ENCODE measurements at places on chromosomes 12 and 14.
A peak's percentile ranks its signal among the peaks of the same experiment; 100 is the strongest.

- H3K4me1 ChIP-seq: peaks cover 14% of the 10 kb centered on the region
- H3K36me3 ChIP-seq: no peaks in the 10 kb centered on the region
Measured at GRCh38 chr14:54186821-54187763, 209.7 kb upstream of the CDKN3 start.

GRCh38 chr14:101070540-101071492 lies 167.3 kb upstream of the RTL1 start:
- no peak overlapping the region for H3K27ac ChIP-seq
- peaks cover 3% of the 10 kb centered on the region for H3K36me3 ChIP-seq
- peaks cover 14% of the 10 kb centered on the region for H3K4me1 ChIP-seq
- DNase-seq: no peak
- H3K27me3 ChIP-seq: peaks cover 8% of the 10 kb centered on the region

- H3K4me1 ChIP-seq: no peaks in the 10 kb centered on the region
- H3K4me3 ChIP-seq: no peak overlapping the region
- peaks cover 3% of the 10 kb centered on the region for H3K27me3 ChIP-seq
Measured at GRCh38 chr12:131682510-131682895, 28.4 kb upstream of the SFSWAP start.

- DNase-seq: no peak
- H3K27ac ChIP-seq: no peak overlapping the region
- H3K4me3 ChIP-seq: no peak overlapping the region
- H3K4me1 ChIP-seq: no peaks in the 10 kb centered on the region
- H3K27me3 ChIP-seq: no peaks in the 10 kb centered on the region
- H3K36me3 ChIP-seq: no peaks in the 10 kb centered on the region
Measured at GRCh38 chr14:88798156-88798555, 5.4 kb upstream of the EML5 start.

- no peak overlapping the region for H3K4me3 ChIP-seq
- no peak overlapping the region for H3K27ac ChIP-seq
- DNase-seq: no peak
- H3K4me1 ChIP-seq: no peaks in the 10 kb centered on the region
- peaks cover 5% of the 10 kb centered on the region for H3K27me3 ChIP-seq
Measured at GRCh38 chr14:102868956-102869547, 53.4 kb upstream of the AMN start.

- no peak for DNase-seq
- H3K4me3 ChIP-seq: peak overlapping the region; percentile 44
- peaks cover 35% of the 10 kb centered on the region for H3K27me3 ChIP-seq
- peak overlapping the region; percentile 53 for H3K27ac ChIP-seq
Measured at GRCh38 chr12:6945613-6946012, 1.8 kb downstream of the C12orf57 start.

DNA sequence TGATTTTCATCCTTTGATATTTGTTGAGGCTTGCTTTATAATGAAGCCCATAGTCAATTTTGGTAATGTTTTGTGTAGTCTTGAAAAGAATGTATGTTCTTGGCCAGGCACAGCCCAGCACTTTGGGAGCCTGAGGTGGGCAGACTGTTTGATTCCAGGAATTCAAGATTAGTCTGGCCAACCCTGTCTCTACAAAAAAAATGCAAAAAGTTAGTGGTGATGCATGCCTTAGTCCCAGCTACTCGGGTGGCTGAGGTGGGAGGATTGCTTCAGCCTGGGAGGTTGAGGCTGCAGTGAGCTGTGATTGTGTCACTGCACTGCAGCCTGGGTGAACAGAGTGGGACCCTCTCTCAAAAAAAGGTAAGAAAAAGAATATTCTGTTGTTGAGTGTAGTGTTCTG lies 10.8 kb downstream of the ETNK1 start:
- no peaks in the 10 kb centered on the region for H3K27me3 ChIP-seq
- no peaks in the 10 kb centered on the region for H3K36me3 ChIP-seq
- no peak overlapping the region for H3K4me3 ChIP-seq
- no peak for DNase-seq

DNA sequence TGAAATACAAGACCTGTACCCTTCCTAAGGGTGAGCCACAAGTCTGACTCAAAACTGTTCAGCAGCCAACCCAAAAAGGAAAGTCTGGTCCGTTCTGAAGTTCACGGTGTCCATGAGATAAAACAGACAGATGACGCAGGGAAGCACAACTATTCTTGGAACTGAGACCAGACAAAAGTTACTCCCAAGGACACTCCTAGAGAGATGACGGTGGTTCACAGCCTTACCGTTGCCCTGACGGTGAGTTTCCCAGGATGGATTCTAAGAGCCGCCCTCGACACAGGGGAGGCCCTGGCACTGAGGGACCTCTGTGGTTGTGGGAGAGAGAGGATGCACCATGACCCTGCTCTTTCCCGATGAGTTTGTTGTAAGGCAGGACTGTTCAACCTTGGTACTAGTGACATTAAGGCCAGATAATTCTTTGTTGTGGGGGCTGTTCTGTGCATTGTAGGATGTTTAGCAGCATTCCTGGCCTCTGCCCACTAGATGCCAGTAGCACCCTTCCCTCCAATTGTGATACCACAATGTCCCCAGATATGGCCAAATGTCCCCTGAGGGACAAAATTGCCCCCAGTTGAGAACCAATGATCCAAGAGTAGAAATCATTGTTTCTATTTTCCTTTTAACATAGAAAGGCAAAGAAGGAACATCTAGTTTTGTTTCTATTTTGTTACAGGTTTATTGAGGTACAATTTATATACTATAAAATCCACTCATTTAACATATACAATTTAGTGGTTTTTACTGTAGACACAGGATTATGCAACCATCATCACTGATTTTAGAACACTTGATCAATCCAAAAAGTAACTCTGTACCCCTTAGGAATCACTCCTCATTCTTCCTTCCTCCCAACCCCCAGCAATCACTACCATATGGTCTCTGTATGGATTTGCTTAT lies 23.0 kb downstream of the OR10P1 start:
- no peak overlapping the region for H3K4me3 ChIP-seq
- H3K27me3 ChIP-seq: peaks cover 8% of the 10 kb centered on the region
- no peaks in the 10 kb centered on the region for H3K4me1 ChIP-seq
- H3K27ac ChIP-seq: no peak overlapping the region

GRCh38 chr14:106185837-106186233 lies 659.5 kb downstream of the TMEM121 start:
- H3K36me3 ChIP-seq: peaks cover 6% of the 10 kb centered on the region
- H3K4me1 ChIP-seq: no peaks in the 10 kb centered on the region
- no peak for DNase-seq
- H3K27ac ChIP-seq: no peak overlapping the region
- peaks cover 2% of the 10 kb centered on the region for H3K27me3 ChIP-seq

GRCh38 chr12:211639-212414 lies 2.1 kb downstream of the SLC6A12 start:
- DNase-seq: no peak
- H3K36me3 ChIP-seq: no peaks in the 10 kb centered on the region
- H3K27me3 ChIP-seq: peaks cover 8% of the 10 kb centered on the region
- H3K27ac ChIP-seq: no peak overlapping the region
- H3K4me3 ChIP-seq: no peak overlapping the region

- H3K27me3 ChIP-seq: peaks cover 2% of the 10 kb centered on the region
- H3K4me1 ChIP-seq: peaks cover 5% of the 10 kb centered on the region
- H3K27ac ChIP-seq: no peak overlapping the region
- no peak overlapping the region for H3K4me3 ChIP-seq
- no peak for DNase-seq
Measured at GRCh38 chr14:95310635-95311380, 8.9 kb downstream of the CLMN start.

GRCh38 chr14:105582639-105583038 lies 56.3 kb downstream of the TMEM121 start:
- H3K27ac ChIP-seq: peak overlapping the region; percentile 55
- peaks cover 3% of the 10 kb centered on the region for H3K4me1 ChIP-seq
- DNase-seq: no peak
- peaks cover 26% of the 10 kb centered on the region for H3K27me3 ChIP-seq
- peaks cover 33% of the 10 kb centered on the region for H3K36me3 ChIP-seq

DNA sequence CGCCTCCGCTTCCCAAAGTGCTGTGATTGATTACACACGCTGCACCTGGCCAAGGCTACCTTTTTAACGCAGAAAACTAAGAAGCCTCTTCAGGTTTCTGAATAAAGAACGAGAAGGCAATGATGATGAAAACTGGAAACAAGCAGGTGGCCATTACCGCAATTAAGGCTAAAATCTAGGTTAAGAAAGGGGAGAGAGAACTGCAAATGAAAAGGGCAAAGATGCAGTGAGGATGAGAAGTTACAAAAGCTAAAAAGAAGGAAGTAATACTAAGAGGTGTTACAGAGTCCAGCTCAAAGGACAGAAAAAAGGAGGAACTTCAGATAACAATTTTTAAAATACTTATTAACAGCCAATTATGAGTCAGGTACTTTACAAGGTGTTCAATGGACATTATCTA lies 79.7 kb downstream of the DUSP16 start:
- peaks cover 1% of the 10 kb centered on the region for H3K27me3 ChIP-seq
- DNase-seq: no peak
- H3K27ac ChIP-seq: no peak overlapping the region

- H3K27ac ChIP-seq: no peak overlapping the region
- peaks cover 59% of the 10 kb centered on the region for H3K36me3 ChIP-seq
- H3K4me1 ChIP-seq: no peaks in the 10 kb centered on the region
- no peak for DNase-seq
Measured at GRCh38 chr14:88463318-88463717, 77.9 kb downstream of the SPATA7 start.

DNA sequence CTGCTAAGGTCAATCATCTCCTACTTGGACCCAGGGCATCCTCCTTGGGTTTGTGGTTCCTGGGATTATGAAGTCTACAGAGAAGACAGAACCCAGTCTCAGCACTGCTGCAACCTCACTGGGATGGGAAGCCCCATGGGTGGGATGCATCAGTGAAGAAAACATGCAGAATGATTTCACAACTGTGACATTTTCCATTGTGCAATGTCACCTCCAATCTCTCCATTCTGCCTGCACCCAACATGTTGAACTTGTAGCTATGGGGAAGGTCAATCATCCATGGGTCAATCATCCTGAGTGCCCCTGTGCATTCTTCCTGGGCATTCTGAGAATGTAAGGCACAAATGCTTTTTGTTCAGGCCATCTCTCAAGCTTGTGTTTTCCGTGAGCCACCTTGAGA lies 1004.4 kb upstream of the TMEM132C start:
- no peak for DNase-seq
- no peak overlapping the region for H3K4me3 ChIP-seq
- peaks cover 6% of the 10 kb centered on the region for H3K27me3 ChIP-seq
- H3K27ac ChIP-seq: no peak overlapping the region
- no peaks in the 10 kb centered on the region for H3K36me3 ChIP-seq
- H3K4me1 ChIP-seq: no peaks in the 10 kb centered on the region

DNA sequence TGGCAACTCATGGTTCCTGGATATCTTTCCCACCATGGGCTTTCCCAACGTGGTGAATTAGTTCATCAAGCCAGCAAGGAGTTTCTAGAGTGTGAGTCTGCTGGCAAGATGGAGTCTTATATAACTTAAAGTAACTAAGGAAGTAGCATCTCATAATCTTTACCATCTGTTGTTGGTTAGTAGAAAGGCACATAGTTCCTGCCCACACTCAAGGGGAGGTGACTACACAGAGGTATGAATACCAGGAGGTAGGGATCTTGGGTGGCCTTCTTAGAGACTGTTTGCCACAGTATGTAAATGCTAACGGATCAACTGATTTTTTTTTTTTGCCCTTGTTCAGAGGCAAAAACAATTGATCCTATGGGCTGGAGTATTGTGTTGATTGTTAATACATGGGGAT lies 446.9 kb downstream of the ATP23 start:
- no peak overlapping the region for H3K4me3 ChIP-seq
- H3K27me3 ChIP-seq: peaks cover 1% of the 10 kb centered on the region
- H3K27ac ChIP-seq: no peak overlapping the region
- DNase-seq: no peak

DNA sequence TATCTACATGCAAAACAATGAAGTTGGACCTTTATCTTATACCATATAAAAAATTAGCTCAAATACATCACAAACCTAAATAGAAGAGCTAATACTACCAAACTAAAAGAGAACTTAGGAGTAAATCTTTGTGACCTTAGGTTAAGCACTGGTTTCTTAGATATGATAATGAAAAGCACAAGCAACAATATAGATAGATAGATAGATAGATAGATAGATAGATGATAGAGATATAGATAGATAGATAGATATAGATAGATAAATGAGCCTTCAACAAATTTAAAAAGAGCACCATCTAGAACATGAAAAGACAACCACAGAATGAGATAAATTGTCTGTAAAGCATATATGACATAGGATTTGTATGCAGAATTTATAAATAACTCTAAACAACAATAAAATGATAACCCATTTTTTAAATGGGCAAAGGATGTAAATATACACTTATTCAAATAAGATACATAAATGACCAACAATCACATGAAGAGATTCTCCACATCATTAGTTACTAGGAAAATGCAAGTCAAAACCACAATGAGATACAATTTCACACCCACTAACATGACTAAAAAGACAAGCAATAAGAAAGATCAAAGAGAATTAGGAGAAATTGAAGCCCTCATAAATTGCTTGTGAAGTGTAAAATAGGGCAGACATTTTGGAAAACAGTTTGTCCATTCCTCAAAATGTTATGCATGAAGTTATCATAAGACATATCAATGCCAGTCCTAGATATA lies 293.7 kb downstream of the BTG1 start:
- no peak overlapping the region for H3K27ac ChIP-seq
- H3K27me3 ChIP-seq: no peaks in the 10 kb centered on the region
- H3K4me1 ChIP-seq: peaks cover 6% of the 10 kb centered on the region
- no peak for DNase-seq

DNA sequence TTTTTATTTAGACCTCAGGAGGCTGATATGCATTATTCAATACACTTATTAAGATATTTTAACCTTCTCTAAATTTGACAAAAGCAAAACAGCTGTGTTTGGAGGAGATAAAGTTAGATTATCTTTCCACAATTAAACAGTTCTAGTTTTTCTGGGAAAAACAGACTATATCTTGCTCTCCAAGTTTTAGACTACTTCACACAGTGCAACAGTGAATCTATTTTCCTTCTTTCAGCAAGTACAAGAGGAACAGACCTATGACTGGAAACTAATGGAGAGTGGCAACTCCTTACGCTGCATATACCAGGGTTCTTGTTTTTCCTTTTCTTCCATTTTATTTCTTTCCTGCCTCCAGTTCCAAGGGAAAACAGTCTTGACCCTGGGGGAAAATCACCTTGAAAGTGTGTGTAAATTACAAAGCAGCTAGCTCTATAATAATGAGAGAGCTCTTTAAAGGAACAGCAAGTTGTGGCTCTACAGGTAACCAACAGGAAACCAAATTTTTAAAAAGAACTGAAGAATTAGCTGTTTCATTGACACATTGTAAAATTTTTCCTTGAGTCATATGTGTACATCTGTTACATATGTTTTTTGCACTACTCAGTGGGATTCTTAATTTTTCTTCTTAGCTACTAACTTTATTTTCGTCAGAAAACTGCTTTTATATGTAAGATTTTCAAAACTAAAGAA lies 27.4 kb downstream of the DNM1L start:
- no peak overlapping the region for H3K27ac ChIP-seq
- DNase-seq: no peak
- no peaks in the 10 kb centered on the region for H3K27me3 ChIP-seq
- H3K4me3 ChIP-seq: peak overlapping the region; percentile 39

DNA sequence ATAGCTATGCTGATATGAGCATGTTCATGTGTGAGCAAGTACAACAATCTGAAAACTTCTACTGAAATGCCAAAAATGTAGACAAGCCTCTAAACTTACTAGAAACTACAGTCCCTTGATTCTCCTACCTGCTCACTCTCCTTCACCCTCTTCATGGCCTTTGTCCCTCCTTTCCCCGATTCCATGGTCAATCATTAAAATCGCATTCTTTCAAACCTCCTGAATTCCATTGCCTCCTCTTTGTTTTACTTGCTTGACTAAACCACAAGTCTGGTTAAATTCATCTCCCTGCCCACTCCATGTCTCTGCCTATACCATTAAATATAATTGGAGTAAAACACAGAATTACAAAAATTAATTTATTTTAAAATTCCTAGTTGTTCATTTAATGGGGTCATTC lies 33.0 kb upstream of the SSTR1 start:
- no peaks in the 10 kb centered on the region for H3K27me3 ChIP-seq
- peaks cover 3% of the 10 kb centered on the region for H3K4me1 ChIP-seq
- H3K27ac ChIP-seq: no peak overlapping the region

Data from endothelial cell (in vitro differentiated cells).